ENCODE measurements at places on chromosomes 3 and 15.
A peak's percentile ranks its signal among the peaks of the same experiment; 100 is the strongest.

DNA sequence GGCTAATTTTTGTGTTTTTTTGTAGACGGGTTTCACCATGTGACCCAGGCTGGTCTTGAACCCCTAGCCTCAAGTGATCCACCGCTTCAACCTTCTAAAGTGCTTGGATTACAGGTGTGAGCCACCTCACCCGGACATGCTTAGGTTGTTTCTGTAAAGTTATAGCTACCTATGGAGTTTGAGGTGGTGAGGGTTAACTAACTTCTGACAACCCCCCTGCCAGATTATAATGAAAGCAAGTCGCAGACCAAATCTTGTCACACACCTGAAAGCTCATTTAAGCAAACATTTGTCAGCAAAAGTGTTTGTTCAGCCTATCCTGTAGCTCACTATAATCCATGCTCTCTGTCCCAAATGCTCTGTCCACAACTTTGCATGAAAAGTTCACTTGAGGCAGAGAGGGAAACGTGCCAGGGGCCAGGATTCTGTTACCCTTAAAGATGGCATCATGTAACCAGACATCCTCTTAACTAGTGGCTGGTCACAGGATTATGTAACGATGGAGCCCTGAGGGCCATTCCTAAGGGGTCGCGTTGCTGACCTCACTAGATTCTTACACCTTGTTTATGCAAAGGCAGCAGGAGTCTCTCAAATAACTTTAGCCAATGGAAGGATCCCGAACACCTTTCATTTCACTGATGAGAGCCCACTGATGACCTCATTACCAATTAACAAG, 24.1 kb upstream of the SENP5 start:
- no peak for DNase-seq

DNA sequence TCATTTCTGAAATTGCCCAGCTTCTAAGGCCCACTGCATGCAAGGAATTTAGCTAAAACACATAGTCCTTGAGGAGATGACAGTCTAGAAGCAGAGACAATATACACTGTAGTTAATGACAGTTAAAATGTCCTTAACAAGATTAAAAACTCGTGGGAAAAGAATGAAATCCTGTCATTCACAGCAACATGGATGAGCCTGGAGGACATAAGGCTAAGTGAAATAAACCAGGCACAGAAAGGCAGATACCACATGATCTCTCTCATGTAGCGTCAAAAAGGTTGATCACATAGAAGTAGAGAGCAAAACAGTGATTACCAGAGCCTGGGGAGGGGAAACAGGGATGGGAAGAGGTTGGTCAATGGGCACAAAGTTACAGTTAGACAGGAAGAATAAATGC, 36.3 kb upstream of the GOLGA8J start:
- DNase-seq, result no peak

DNA sequence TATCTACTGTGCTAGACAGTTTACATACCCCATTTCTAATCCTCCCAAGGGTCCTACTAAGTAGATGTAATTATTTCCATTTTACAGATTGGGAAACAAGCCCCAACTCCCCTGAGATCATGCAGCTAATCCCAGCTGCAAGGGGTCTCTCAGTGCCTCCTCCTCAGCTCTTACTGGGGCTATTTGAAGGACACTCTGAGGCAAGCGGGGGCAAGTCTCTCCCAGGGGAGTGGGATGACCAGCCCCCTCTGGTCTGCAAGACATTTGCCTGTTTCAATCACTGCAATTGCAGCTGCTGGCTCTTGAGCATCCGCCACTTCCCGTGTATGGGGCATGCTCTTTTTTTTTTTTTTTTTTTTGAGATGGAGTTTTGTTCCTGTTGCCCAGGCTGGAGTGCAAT, 11.4 kb downstream of the LAMP3 start:
- DNase-seq, result no peak

- peak; percentile 97 for DNase-seq
These were observed at the start of the genes FBXO45 and WDR53 for GRCh38 chr3:196568246-196569002. Gene FBXO45, plus strand, starts transcription at chr3:196568660. Its CDS starts 325 bp downstream, at chr3:196568985. Gene WDR53, minus strand, starts transcription at chr3:196568554. Its CDS starts 7,079 bp downstream, at chr3:196561475.

DNA sequence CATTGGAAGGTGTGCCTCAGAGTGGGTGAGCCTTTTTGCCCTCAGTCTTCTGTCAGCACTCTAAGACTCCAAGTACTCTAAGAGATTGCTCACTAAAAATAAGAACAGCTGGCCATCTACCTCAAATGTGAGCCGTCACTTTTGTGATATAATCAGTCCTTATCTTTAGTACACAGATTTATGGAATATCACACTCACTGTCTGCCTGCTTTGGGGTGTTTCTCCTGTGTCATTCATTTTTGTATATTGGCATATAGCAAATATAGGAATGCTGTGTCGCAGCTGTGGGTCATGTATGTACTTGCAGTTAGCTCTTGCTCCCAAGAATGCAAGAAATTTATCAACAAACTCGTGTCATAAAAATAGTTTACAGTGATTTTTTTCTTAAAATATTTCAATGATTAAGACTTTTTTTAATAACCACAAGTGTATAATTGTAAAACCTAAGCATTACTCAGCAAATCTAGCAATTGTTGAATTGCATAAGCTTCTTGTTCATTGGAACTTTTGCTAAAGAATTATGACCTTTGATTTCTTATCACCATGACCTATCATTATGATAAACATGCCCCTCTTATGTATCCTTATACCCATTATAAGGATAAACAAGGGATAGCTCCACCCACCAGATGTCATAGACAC, 18.8 kb downstream of the SETD5 start:
- no peak for DNase-seq

GRCh38 chr3:129343643-129344360, 65.1 kb downstream of the HMCES start:
- DNase-seq, result peak; percentile 17

DNA sequence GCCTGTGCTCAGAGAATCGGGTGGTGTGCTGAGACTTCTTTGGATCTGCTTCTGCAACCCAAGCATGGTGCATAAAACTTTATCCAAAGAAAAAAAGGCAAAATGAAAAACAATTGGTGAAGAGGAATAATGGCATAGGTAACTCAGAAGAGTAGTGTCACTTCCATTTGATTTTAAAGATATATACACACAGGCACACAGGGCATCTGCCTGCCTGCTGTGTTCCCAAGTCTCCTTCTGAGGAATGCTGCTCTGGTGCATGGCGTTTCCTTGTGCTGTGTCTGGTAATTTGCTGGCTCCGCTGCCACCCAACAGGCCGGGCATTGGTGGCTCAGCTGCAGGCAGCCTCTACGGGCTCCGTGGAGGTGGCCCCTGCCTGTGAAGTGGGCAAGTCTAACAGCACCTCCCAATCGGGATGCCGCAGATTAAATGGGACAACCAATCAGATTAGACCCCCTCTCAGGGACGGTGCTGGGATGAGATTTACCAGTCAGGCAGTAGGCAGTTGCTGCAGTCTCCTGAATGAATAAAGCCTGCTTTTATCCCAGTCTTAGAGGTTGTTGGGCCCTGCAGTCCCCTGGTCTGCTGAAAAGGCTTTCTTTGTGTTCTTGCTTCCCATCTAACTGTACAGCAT, 253.7 kb upstream of the RASGRP1 start:
- no peak for DNase-seq

GRCh38 chr15:35768949-35769348, 223.0 kb upstream of the DPH6 start:
- DNase-seq, result no peak

GRCh38 chr3:37223141-37223558, 48.8 kb upstream of the LRRFIP2 start:
- DNase-seq, result no peak

DNA sequence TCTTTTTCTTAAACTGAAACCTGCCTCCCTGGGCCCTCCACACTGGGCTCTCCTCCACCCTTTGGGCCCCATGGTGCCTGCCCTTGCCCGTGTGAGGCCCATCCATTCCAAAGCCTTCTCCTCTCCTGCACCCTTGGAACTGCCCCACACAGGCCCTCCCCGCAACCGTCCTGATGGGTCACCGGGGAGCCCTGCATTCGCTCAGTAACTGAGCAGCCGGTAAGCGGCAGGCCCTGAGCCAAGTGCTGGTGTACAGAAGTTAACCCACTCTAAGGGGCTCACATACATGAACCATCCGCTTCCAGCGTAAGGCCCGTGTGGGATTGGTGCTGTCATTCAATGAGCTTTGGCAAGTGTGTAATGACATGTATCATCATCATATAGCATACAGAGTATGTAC, 5.4 kb upstream of the LRRC15 start:
- DNase-seq, result no peak

- DNase-seq, result no peak
These were observed 93.4 kb downstream of the KCNMB2 start for GRCh38 chr3:178629430-178630178.

GRCh38 chr15:25134546-25134945, 179.8 kb downstream of the SNRPN start:
- DNase-seq, result no peak

- DNase-seq, result no peak
These were observed 17.6 kb downstream of the RSRC1 start for GRCh38 chr3:158127250-158128219.

DNA sequence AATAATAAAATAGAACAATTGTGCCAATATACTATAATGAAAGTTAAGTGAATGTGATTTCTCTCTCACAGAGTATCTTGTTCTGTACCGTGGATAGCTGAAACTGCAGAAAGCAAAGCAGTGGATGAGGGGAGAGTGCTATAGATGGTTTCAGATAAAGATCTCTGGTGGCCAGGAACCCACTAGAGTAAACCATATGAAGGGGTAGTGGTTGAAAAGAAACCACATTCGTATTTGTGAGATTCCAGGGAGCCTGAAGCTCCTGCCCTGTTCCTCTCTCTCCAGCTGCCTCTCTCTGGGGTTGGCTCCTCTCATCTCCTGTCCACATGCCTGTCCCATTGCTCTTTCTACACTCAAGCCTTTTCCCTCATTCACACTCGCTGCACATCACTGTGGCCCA, 8.9 kb downstream of the ABHD17C start:
- no peak for DNase-seq

GRCh38 chr15:35290301-35290721, 205.2 kb upstream of the NANOGP8 start:
- DNase-seq, result no peak

DNA sequence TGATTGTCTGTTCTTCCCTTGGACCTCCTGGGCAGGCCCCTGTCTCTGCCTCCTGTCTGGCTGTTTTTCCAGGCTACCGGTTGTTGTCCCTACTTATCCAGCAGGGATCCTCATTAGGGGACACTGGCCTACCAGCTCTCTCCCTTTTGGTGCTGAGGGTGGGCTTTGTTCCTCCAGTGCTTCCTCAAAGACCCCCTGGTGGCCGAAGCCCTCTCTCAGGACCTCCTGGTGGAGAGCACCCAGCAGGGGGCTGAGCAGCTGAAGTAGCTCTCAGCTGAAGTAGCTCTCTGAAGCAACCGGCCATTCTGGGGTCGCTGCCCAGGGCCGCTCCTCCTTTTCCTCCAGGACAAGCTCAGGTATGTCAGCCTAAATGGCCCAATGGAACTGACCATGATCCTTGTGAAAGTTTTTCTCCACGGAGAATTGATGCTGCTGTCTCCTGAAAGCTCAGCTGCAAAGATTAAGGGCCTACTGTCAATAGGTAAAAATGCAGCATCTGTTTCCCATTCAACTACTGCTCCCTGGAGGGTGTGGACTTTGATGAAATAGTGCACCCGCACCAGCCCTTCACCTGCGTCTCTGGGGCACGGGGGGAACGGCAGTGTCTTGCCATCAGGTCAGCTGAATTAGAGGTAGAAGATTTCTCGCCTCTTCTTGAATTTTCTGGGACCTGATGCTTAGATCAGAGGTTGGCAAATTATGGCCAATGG, 27.6 kb downstream of the ARNT2 start:
- no peak for DNase-seq

DNA sequence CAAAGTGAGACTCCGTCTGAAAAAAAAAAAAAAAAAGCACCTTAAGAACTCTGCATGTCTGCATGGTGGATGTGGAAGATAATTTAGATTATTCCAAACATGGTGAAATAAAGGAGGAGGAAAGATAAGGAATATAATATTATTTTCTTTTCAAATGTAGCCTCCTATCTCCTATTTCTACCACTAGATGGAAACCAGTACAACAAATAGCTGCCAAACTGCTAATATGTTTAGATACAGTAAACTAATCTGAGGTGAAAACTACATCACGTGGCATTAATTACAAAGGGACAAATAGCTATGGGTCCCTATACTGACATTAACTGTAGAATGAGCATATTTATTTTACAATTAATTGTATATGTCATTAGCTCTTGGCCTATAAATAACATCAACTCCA, 197.8 kb downstream of the TBC1D5 start:
- DNase-seq, result no peak
